MG63 (cell line): ENCODE measurements at places on chromosomes 11 and 22.

GRCh38 chr22:40631925-40632324 lies 4.6 kb downstream of the MRTFA start:
- no peak for DNase-seq

GRCh38 chr11:92131289-92131865 lies 93.2 kb upstream of the FAT3 start:
- DNase-seq = no peak

- DNase-seq = no peak
Measured at GRCh38 chr22:20783844-20784723, 10.2 kb downstream of the SERPIND1 start.

DNA sequence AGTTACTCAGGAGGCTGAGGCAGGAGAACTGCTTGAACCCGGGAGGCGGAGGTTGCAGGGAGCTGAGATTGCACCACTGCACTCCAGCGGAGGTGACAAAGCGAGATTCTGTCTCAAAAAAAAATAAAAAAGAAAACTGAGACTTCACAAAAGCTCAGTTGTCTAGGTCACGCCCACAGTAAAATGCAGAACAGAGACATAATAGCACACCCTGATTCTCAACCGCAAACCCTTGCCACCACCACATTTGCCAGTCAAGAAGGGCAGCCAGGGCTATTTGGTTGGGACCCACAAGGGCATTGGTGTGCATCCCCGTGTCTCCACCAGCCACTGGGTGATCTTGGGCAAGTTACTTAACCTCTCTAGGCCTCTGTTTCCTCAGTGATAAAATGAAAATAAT lies 25.4 kb downstream of the CREB3L1 start:
- no peak for DNase-seq

GRCh38 chr11:12229450-12230229 lies 119.2 kb downstream of the MICAL2 start:
- DNase-seq = no peak

DNA sequence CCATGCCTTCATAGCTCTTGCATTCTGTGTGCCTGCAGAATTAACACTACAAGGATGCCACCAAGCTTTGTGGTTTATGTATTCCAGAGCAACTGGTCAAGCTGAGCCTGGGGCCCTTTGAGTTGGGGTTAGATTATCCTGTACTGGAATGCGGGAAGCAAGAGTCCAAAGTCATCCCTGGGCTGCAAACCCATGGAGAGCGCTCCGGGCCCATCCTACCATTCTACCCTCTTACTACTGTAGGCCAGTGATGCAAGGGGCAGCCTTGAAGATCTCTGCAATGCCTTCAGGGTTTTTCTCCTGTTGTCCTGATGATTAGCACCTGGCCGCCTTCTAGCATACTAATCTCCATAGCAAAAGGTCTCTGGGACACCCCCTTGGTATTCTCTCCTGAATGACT lies 51.3 kb downstream of the TUG1 start:
- DNase-seq = no peak

- DNase-seq = peak; percentile 98
Measured at GRCh38 chr11:128506999-128507611, 80.3 kb downstream of the ETS1 start.

GRCh38 chr11:19789835-19790710 lies 77.4 kb downstream of the NAV2 start:
- DNase-seq = no peak

GRCh38 chr11:127994736-127995135 lies 592.6 kb downstream of the ETS1 start:
- no peak for DNase-seq

DNA sequence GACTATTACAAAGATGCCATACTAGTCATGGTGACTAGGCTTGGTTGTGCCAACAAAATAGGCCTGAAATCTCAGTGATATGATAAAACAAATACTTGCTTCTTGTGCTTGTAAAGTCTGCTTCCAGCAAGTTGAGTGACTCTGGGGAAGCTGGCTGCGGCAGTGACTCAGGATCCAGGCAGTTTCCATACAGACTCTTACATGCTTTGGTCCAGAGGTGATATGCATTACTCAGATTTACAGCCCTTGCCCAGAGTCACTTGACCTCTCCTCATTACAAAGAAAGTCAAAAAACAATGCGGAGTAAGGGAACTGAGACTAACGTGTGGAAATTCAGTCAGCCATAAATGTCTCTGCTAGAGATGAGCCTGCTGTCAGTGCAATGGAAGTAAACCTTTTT lies 387.5 kb downstream of the KCNA4 start:
- DNase-seq = no peak

DNA sequence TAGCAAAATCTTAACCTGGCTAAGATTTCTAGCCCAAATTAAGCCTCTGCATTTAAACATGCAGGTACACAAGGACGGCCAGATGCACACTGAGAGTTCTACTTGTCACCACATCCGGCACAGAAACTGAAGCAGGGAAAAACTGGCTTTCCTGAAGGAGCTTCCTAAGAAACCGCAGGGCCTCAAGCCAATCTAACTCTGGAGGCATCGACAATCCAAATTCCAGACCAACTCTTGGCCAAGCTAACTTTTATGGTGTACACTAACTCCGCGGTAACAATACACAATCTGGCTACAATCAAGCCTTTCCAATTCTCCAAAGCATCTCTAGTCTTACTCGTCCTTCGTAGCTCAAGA lies 1.2 kb downstream of the MSANTD2 start:
- peak; percentile 66 for DNase-seq

DNA sequence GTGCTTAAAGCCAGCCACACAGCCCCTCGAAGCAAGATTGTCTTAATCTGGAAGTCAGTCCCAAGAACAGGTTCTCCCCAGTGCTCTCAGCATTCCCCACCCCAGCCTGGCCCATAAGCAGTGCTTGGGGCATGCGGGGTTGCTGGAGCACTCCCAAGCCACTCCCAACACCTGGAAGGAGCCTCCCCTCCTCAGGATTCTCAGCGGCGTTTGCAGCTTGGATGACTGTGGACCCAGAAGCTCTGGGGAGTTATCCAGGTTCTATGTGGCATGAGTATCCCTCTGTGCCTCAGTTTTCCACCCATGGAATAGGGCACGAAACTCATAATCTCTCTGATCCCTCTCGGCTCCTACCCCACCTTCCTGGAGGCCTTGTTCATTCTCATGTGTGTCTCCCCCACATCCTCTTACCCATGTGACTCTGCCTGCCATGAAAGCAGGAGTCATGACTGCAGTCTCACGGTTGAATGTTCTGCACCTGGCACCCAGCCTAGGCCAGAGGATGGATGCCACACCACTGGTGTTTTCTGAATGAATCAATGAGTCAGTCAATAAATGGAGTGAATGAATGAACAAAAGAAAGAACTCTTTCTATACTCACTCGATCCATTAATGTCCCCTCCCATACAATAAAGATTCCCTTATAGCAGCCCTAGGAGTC lies 33.4 kb upstream of the WNT7B start:
- peak; percentile 64 for DNase-seq

- DNase-seq = no peak
Measured at GRCh38 chr11:64396079-64396591, 37.2 kb downstream of the RPS6KA4 start.

DNA sequence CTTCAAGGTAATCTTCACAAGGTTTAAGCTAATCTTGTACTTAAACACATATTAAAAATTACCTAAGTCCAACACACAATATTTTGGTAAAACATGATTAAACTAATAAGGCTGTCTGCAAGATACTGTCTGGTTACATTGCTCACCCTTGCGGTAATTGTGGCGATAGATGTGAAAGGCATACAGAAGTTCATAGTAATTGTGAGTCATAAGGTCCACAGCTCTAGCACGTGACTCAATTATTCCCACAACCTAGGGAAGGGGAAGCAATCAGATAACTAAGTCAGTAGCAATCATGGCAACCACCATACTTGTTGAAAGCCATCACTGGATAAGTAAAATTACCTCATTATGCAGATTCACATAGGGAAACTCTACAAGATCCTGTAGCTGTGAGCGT lies 30.5 kb upstream of the FNBP4 start:
- no peak for DNase-seq

DNA sequence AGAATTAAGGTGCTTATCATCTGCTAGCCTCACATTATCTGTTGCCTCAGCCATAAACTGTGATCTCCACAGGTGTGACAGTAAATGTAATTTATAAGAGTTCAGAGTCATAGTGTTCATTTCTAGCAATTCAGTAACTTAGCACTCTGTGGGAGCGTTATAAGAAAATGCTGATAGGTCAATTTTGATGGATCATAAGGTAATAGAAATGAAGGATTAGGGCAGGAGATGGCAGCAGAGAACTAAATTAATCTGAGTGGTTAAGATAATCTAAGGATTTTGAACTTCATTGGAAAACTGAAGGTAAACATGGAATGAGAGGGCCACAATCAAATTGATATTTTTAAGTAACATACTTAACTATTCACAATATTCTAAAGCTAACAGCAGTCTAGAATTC lies 26.5 kb upstream of the SLC22A9 start:
- DNase-seq = no peak

- DNase-seq = no peak
Measured at GRCh38 chr11:110527146-110527545, 97.4 kb downstream of the FDX1 start.

- DNase-seq = peak; percentile 15
Measured at GRCh38 chr11:12809864-12810567, 135.8 kb downstream of the TEAD1 start.

DNA sequence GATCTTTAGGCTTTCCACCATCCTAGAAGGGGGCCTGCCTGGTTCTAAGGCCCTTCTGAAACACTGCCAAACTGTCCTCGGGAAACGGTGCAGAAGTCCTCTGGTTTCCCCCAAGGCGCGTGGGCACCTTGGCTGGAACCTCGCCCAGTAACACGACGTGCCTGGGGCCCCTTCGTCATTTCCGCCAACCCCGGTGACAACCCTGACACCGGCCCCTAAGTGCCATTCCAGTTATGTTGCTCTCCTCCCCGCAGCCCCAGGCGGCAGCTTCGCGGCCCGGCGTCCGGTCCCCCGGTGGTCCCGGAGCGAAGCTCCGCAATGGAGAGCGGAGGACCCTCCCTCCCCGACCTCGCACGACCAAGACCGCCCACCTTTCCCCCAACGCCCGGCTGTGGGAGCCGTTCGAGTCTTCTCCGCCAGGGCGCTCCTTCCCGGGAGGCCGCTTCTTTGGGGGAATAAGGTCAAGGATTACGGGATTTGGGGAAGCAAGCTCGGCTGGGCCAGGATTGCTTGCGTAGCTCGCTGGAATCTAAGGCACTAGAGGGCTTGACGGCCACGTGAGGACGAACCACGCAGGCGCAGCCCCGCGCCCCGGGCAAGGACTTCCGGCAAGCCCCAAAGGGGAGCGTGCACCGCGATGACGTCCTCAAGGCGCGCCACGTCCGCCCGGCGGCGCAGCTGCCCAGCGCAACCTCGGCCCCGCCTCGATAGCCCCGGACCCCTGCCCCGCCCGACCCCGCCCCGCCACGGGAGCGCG lies 626 bp downstream of the RNH1 start:
- DNase-seq = peak; percentile 99

- DNase-seq = no peak
Measured at GRCh38 chr11:133900176-133901105, 55.1 kb upstream of the SPATA19 start.

DNA sequence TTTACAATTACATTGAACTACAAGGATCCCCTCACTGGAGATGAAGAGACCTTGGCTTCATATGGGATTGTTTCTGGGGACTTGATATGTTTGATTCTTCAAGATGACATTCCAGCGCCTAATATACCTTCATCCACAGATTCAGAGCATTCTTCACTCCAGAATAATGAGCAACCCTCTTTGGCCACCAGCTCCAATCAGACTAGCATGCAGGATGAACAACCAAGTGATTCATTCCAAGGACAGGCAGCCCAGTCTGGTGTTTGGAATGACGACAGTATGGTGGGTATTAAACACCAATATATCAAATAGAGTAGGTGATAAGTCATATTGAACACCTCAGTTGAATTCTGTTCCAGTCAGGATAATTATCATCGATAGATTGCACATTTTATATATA lies 4.4 kb downstream of the FBXO7 start:
- peak; percentile 6 for DNase-seq

- no peak for DNase-seq
Measured at GRCh38 chr11:64034411-64034811, 1.3 kb upstream of the FLRT1 start.

- peak; percentile 54 for DNase-seq
Measured at GRCh38 chr11:72015511-72016061, 16.9 kb downstream of the IL18BP start.

DNA sequence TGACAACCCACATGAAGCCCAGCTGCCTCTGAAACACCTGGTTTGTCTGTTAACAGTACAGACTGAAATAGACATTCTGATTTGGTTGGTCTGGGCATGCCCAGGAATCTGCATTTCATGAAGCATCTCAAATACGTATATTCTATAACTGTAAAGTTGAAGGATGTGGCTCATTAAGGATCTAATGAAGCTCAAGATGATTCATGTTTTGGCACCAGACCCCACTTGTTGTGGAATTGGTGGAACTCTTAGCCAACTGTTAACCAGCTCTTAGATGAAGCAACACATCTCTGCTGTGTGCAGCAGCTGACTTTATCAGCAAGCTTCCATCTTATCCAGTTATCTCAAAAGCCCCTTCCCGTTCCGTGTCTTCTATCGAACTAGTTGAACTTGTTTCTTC lies 232.2 kb downstream of the INSC start:
- DNase-seq = no peak

GRCh38 chr11:110715541-110715940 lies 3.3 kb upstream of the ARHGAP20 start:
- DNase-seq = no peak

DNA sequence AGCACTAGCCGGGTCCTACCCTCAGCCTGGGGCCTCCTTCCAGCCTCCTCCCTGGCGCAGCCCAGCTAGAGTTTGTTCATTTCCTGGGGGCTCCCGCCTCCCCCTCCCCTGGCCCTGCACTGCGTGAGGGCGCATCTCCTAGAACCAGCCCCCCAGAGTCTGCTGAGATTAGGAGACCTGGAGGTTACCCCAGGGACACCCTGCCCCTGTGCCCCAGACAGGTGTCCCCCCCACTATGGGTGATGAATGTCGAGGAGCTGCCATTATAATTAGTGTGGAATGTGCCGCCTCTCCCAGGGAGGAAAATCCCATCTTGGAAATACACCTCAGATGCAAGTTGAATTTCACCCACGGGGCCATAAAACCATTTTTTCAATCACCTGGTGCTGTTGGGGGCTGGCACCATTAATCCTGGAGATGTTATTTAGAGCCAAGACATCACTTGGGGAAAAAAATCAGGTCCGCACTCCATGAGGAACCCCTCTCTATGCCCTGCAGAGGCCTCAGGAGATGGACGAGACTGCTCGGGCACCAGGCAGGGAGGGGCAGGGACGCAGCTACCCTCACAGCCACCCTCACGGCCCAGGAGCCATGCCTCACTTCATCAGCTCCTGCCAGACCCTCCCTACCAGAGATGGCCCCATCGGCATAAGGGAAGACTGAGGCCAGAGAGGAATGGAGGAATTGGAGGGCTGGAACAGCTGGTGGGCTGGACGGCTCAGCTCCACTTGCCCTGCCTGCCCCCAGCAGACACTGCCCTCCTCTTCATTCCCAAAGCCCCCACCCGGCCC lies 197.5 kb downstream of the IGLL1 start:
- no peak for DNase-seq

DNA sequence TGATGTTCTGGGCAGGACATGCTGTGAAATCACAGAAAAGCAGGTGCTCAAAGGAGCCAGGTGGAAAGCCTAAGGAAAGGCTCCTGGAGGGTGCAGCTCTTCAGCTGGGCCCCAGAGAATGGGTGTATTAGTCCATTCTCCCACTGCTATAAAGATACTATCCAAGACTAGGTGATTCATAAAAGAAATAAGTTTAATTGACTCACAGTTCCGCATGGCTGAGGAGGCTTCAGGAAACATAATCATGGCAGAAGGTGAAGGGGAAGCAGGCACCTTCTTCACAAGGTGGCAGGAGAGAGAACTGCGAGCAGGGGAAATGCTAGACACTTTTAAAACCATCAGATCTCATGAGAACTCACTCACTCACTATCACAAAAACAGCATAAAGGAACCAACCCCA lies 43.1 kb upstream of the DEUP1 start:
- no peak for DNase-seq
